ENCODE measurements at places on chromosomes 1 and 21.

- DNase-seq = no peak
These were observed 1.0 kb downstream of the C1orf198 start for GRCh38 chr1:230867101-230867902.

GRCh38 chr1:39666772-39667171 is 5.1 kb downstream of the NT5C1A start:
- no peak for DNase-seq

GRCh38 chr1:207839083-207839413 is 71.9 kb downstream of the CD34 start:
- DNase-seq = no peak

GRCh38 chr1:203175827-203176241 is 208 bp upstream of the MYBPH start:
- DNase-seq = no peak

DNA sequence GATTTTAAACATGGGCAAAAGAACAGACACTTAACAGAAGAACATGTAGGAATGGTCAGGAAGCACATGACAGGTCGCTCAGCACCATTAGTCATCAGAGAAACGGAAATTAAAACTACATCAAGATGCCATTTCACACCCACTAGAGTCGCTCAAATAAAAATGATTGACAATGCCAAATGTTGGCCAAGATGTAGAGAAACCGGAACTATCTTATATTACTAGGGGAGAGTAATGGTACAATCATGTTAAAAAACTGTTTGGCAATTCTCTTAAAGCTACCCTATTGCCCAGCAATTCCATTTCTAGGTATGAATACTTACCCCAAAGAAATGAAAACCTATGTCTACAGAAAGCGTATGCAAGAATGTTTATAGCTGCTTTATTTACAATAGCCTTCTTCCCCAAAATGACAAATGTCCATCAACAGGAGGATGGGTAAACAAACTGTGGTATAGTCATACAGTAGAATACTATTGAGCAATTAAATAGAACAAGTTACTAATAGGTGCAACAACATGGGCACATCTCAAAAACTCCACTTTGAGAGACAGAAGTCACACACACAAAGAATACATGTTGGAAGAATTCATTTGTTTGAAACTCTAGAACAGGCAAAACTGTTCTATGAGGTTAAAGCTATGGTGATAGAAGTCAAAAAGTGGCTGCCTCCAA is 92.8 kb downstream of the ETS2 start:
- DNase-seq = no peak

DNA sequence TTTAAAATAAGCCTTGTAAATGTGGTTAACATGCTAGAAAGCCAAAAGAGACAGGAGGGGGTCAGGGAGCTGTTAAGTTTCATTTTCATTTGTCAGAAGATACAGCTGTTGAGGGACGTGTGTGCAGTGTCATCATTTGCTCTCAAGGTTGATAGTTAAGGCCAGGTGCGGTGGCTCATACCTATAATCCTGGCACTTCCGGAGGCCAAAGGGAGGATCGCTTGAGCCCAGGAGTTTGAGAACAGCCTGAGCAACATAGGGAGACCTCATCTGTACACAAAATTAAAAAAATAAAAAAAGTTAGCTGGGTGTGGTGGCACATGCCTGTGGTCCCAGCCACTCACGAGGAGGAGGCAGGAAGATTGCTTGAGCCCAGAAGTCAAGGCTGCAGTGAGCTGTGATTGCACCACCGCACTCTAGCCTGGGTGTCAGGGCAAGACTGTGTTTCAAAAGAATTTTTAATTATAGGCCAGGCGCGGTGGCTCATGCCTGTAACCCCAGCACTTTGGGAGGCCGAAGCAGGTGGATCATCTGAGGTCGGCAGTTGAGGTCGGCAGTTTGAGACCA is 22.7 kb downstream of the ZBTB8OS start:
- no peak for DNase-seq

DNA sequence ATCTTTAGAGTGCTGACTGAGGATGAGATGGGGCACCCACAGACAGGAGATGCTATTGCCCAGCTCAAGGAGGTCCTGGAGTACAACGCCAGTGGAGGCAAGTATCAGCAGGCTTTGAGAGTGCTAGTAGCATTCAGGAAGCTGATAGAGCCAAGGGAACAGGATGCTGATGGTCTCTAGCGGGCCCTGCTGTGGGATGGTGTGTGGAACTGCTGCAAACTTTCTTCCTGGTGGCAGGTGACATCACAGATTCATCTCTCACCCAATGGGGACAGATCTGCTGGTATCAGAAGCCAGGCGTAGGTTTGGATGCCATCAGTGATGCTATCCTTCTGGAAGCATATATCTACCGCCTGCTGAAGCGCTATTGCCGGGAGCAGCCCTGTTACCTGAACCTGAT is 609.8 kb upstream of the NCAM2 start:
- no peak for DNase-seq

DNA sequence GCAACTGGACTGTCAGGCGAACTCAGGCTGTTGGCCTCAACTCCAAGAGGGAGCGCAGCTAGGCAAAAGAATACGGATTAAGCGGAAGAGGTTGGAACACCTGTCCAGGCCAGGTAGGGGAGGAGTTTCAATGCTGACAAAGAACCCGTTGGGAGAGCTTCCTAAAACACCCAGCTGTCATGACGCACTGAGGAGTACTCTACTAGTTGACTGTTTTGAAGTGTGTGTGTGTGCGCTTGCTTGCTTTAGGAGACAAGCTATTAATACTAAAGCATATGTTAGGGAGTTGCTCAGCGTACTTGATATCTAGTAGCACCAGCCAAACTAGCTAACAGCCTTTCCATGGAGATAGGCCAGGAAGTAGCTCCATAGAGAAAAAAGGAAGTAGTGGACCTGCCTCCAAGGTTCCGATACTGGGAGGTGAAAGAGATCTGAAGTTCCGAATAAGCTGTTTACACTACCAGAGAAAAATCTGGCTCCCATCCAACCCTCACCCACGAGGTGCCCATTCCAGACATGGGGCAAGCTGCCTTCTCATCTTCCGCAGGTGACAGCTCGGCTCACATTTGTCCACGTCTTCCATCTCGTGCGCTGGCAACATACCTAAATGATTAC is 974 bp upstream of the FNBP1L start:
- no peak for DNase-seq

GRCh38 chr1:147567594-147568381 is 26.5 kb downstream of the BCL9 start:
- DNase-seq = no peak

DNA sequence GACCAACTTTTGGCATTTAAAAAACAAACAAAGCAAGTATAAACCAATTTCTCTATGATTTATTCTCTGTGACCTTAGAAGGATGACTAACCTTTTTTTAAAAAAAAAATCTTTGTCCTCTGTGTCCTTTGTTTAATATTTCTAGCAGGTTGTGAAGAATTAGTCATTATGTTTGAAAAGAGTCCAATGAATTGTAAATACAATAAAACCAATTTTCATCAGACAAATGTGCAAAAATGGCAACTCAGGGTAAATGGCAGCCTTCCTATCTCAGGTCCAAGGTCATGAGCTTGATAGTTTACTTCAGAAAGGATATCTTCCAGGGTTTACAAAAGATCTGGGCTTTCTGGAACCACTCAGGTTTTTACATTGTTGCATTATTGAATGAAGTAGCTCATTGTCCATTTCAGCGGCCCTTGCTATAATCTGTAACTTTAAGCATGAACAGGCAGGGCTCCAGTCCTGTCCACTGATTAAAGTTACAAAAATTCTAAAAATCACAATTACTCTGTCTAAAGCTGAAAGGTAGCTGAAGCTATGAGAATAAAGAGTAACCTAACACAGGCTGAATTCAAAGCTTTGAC is 11.7 kb upstream of the MAP3K21 start:
- no peak for DNase-seq

DNA sequence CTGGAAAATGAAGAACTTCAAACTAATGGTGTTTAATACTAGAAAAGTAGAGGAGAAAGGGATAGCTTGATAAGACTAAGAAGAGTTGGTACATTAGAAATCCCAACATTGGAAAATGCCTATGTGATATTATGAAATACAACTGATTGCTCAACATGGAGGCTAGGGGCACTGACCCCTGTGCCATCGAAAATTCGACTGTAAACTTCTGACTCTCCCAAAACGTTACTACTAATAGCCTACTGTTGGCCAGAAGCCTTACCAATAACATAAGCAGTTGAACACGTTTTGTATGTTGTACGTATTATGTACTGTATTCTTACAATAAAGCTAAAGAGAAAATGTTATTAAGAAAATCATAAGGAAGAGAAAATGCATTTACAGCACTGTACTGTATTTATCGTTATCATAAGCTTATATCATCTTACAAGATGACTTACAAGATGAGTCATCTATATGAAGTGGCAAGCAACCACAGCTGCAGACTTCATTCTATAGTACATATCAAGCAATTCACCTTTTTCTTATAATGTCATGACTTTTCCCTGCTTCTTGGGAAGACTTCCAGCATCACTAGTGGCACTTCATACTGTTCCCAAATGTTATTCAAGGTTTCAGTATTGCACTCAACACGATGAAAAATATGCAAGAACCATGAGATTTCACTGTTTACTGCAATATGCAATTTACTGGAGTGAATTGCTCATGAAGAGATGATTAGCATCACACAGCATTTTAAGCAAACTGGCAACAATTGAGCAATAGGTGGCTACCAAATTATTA is 12.9 kb upstream of the CTSK start:
- no peak for DNase-seq

- DNase-seq = no peak
These were observed 54.7 kb downstream of the COQ8A start for GRCh38 chr1:226994586-226995364.

DNA sequence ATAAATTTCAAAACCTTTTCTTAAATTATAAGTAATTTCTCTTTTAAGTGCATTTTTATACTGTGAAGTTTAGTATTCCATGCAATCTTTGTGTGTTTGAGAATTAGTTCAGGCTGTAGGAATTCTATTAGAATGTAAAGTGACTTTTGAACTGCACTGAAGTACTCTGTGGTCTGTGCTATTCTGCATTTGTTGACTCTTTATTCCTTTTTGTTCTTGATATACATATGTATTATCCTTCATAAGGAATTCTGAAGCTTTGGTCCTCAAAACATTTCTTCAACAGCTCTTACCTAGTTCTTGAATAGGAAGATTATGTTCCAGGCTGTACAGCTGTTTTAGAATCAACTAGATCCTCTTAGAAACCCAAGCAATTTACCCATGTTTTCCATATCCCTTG is 158.0 kb downstream of the HS2ST1 start:
- no peak for DNase-seq

DNA sequence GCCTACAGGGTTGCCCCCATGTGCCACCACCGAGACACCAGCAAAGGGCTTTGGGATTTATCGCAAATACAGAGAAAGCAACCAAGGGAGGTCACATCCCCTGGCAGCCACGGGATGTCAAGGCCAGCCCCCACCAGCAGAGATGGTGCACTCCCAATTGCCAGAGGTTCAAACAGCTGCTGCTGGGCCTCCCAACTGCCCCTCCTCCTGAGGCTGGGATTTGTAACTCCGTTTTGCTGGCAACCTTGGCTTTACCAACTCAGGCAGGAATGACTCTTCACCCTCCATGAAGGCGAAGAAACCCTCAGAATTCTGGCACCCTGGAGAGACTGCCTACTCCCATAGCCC is 11.6 kb downstream of the TMEM53 start:
- no peak for DNase-seq

DNA sequence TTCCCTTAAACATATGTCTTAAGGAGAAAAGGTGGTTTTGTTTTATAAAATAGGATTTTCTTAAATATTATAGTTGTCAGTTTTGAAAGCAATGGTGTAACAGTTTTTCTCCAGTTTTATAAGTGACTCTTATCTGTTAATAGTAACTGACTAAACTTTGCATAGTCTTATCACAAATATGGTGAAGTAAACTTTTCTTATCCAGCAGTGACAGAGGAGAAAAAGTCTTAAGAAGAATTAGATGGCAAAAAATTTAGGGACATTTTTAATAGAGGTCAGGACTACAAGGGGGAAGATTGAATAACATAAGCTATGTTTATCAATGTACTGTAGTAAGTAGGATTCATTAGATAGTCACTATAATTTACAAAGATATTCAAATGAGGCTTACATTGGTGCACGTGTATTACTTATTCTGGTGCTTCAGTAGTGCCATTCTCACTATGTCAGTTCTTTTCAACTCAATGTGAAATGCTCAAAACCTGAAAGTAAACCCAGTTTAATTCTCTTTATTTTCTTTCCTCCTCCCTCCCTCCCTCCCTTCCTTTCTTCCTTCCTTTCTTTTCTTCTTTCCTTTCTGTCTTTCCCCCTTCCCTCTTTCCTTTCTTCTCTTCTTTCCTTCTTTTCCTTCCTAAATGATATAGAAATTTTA is 26.1 kb downstream of the F3 start:
- DNase-seq = no peak

DNA sequence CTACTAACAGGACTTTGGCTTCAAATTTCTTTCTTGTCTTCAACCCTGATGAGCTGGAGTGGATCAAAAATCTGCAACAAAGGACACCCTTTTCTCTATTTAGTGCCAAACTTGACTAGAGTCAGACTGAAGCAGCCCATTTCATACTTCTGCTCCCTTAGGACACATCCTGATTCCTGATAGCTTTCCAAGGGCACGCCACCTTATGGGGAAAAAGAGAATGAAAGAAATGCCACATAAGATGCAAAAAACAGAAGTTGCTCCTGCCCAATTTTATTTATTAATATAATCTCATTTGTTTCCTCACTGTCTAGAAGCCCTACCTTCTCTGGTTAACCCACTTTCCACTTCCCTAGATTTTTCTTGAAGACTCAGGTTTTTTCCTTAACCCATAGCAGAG is 72.7 kb upstream of the NBPF4 start:
- no peak for DNase-seq

DNA sequence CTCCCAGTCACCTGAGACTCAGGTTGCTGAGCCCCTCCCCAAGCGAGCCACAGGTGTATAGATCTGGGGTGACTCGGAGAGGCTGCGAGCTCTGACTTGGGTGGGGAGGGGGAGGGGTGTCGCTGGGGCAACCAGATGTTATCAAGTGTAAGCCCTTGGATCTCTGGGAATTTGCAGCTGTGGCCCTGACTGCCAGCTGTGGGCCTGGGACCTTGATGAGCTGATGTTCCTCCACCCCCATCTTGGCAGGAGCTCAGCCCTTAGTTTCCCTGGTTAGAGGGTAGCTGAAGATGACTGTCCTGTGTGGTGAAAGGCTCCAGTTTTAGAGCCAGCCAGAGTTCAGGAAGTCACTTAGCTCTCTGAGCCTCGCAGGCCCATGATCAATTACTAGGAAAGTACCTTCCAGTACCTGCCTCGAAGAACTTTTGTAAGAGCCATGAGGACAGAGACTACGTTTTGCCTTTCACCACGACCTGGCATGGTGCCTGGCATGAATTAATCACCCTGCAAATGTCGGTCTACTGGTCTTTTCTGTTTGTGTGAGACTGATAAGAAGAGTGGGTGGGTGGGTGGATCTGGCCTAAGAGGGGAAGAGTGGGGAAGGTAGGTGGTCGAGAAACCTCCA is 55.8 kb downstream of the YARS1 start:
- peak; percentile 64 for DNase-seq

- no peak for DNase-seq
These were observed 19.4 kb upstream of the UBE2U start for GRCh38 chr1:64184003-64184440.

Data from HS-27A (cell line).